ENCODE measurements at places on chromosomes 12 and 14.

DNA sequence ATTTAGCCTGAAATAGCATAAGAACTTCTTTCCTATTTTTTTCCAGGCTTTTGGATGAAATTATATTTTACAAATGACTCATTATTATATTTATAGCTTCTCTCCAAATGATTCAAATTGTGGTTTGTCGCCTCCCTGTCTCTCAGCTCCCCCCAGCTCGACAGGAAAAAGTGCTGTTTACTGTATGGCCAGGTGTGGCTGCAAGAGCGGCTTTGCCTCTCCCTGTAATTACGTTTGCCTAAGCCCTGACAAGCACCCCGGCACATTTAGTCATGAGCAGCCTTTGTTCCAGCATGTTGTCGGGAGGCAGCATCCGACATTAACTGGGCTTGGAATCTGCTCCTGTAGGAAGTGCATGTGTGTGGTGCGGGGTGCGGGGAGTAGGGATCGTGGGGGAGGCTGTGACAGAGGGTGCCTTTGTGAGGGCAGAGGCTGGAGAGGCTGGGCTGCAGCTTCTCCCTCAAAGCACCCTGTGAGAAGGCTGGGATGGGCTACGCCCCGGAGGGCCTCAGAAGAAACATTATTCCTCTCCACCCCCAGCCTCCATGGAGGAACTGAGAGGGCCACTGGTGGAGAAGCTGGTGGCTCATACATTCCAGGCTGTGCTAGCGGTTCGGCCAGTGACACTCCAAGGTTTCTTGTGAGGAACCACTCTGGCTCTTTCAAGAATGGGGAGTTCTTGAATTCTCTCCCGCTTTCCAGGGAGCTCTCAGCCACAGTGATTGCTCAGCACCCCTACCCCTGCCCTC is 42.1 kb upstream of the CTDSP2 start:
- peak; percentile 55 for DNase-seq

- DNase-seq = no peak
Observed at GRCh38 chr14:22315336-22315735, 273.7 kb downstream of the DAD1 start.

DNA sequence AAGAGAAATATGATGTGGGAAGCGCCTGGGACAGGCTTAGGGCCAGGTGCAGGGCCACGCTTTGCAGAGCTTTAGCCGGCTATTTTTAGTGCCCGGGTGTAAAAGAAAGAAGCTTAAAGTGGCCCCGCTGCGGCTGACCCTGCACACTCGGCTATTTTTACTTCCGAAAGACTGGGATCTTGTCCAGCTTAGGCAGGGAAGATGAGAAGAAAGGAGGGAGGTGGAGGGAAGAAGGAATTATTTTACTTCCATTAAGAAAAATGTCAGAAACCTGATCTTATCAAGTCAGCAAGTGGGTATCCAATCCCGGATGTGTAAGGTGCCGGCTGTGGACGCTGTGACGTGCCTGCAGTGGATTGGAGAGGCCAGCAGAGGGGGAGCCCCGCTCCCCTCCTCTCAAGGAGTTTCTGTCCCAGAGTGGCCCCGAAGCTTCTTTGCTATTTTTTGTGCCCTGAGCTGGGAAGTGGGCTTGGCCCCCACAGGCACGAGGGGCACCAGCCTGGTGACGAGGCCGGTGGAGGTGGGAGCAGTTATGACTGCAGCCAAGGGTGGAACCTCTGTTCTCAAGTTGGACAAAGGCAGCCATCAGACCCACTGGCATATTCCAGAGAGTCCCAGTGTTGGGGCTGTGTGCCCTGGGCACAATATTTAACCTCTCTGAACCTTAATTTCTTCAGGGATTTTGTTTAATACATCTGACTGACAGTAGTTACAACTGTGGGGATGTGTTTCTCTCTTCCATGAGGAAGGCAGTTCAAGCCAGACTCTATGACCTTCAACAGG is 97.7 kb downstream of the ESRRB start:
- no peak for DNase-seq

DNA sequence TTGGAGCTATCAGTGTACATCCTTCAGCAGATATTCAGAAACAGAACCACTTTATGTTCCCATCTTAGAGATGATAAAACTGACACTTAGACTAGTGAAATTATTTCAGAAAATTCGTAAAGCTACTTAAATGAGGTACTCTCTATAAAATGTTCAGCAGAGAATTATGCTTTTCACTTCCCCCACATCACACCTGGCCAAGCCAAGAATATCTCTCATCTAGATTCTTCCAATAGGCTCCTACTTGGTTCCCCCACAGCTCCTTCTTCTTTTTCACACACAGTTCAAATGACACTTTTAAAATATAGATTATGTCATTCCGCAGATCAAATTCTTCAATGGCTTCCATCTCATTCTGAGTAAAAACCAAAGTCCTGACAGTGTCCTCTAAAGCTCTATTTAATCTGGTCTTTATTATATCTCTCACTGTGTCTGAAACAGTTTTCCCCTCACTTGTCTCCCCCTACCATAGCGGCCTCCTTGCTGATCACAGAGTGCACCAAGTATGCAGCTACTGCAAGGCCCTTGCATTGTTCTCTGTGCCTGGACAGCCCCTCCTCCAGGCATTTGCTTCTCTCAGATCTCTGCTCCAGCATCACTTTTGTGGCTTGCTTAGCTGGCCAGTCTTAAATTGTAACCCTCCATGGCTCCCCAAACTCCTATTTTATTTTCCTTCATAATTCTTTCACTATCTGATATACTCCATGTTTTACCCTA is 736.8 kb upstream of the USP15 start:
- DNase-seq = no peak

DNA sequence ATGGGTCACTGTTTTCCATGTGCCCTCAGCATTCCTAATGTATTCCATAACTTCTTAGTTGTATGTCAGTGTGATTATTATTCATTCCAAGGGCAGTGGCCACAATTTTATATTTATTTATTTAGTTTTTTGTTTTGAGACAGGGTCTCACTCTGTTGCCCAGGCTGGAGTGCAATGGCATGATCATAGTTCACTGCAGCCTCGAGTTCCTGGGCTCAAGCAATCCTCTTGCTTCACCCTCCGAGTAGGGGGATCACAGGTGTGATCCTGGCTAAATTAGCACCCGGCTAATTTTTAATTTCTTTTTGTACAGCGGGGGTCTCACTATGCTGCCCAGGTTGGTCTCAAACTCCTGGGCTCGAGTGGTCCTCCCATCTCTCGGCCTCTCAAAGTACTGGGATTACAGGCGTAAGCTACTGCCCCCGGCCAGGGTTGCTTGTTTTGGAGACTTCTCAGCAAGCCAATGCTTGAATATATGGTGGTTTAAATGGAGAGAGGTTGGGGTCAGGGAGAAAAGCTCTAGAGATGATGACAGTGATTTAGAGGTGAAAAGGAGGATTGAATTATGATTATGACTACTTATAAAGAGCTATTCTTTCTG is 7.6 kb downstream of the GPRC5A start:
- DNase-seq = no peak

All from fibroblast of pulmonary artery (primary cell).